MCF 10A (cell line): ENCODE measurements at places on chromosomes 2 and 18. TPM values are rescaled to one million over a fixed set of nuclear protein-coding genes. Genes with fewer than 3 reads are reported as not detected.

GRCh38 chr2:171788316-171788993 is 101.2 kb downstream of the DYNC1I2 start:
- peaks cover 76% of the 10 kb centered on the region for H3K36me3 ChIP-seq
- no peaks in the 10 kb centered on the region for H3K4me1 ChIP-seq
- no peaks in the 10 kb centered on the region for H3K27me3 ChIP-seq
- no peak overlapping the region for H3K27ac ChIP-seq

- H3K4me3 ChIP-seq = no peak overlapping the region
- no peak for DNase-seq
- no peaks in the 10 kb centered on the region for H3K27me3 ChIP-seq
- no peak overlapping the region for H3K27ac ChIP-seq
- peaks cover 77% of the 10 kb centered on the region for H3K36me3 ChIP-seq
Observed at GRCh38 chr2:47161475-47161874, 6.4 kb upstream of the STPG4 start.

DNA sequence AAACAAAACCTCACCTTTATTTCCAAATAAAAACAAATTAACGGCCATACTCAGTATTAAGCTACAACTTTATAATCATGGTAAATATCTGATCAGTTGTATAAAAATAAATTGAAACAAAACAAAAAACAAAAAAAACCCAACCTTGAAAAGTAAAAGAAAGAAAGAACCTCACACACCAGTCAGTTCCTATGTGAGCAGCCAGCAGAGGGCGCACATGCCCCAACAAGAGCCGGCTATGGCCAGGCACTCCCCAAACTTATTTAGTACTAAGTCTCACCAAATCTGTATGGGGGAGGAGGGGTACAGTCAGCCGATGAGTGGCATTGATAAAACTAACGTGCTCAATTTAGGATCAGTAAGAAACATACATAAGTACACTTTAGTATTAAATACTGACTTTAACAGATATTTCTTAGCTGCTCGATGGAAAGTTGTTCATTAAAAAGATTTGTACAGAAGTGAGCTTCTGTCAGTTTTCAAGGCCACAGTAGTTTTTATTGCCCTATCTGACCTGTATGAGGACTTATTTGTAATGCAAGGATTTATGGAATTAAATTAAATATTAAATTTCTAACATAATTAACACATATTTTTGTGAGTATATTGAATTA is 172.6 kb downstream of the TCF4 start:
- DNase-seq = peak; percentile 80
- no peak overlapping the region for H3K4me3 ChIP-seq
- no peaks in the 10 kb centered on the region for H3K36me3 ChIP-seq
- H3K27ac ChIP-seq = no peak overlapping the region
- H3K4me1 ChIP-seq = peaks cover 5% of the 10 kb centered on the region
- H3K27me3 ChIP-seq = no peaks in the 10 kb centered on the region

DNA sequence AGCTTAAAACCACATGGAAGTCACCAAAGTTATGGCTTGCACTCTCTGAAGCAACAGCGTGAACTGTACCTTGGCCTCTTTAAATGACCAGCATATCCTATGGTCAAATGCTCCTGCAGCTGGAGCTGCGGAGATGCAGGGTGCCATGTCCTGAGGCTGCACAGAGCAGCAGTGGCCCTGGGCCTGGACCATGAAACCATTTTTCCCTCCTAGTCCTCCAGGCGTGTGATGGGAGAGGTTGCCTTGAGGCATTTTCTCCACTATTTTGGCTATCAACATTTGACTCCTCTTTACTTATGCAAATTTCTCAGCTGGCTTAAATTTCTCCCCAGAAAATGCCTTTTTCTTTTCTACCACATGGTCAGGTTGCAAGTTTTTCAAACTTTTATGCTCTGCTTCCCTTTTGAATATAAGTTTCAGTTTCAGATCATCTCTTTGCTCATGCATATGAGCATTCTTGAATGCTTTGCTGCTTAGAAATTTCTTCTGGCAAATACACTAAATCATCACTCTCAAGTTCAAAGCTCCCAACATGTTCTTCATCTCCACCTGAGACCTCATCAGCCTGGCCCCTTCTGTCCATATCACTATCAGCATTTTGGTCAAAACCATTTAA is 82.9 kb upstream of the TMEFF2 start:
- peaks cover 6% of the 10 kb centered on the region for H3K36me3 ChIP-seq
- H3K4me3 ChIP-seq = no peak overlapping the region
- no peaks in the 10 kb centered on the region for H3K4me1 ChIP-seq
- no peak for DNase-seq
- no peak overlapping the region for H3K27ac ChIP-seq

DNA sequence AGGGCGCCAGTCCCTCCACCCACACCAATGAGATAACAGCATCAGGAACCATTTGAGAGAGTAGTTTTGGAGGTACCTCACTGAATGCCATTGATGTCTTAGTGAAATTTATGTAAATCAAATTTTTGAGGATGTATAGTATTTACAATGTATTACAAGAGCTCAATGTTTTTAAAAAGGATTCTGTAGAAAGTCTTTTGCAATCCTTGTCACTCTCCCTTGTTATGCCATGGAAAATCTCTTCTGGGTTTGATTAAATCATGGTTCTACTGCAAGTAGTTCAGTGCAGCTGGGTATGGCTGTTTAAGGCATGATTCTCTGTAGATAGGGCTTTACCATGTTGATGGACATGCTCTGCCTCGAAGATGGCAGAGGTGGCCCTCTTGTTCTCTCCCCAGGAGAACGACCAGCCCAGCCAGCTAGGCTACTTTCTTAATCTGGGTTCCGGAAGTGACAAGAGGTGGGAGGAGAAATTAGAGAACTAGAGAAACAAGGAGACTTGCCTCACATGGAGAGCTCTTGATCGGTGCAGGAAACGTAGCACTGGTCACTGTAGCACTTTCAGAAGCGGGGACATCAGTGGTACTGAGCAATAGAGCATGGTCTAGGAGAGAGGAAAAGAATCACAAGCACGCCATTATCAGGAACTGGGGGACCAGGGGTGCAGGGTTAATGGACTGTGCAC is 202.7 kb downstream of the CLIP4 start:
- no peak overlapping the region for H3K4me3 ChIP-seq
- no peak overlapping the region for H3K27ac ChIP-seq
- peaks cover 5% of the 10 kb centered on the region for H3K4me1 ChIP-seq
- no peaks in the 10 kb centered on the region for H3K36me3 ChIP-seq

DNA sequence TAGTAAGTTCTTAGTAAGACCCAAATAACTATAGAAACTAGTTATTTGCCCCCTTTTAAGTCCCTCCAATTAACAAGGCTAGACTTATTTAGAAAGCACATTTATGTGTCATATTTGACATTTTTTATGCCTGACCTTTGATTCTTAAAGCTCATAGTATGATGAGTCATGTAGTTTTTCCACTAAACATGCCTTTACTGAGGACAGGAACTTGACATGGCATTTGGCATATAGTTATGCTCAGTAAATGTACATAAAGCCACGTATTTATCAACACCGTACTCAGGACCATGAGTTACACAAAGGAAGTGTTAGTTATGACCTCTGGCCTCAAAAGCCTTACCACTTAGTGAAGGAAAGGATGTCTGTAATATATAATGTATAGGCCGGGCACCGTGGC is 78.9 kb downstream of the GNAL start:
- H3K27me3 ChIP-seq = peaks cover 14% of the 10 kb centered on the region
- H3K4me1 ChIP-seq = no peaks in the 10 kb centered on the region
- DNase-seq = peak; percentile 23
- no peaks in the 10 kb centered on the region for H3K36me3 ChIP-seq

DNA sequence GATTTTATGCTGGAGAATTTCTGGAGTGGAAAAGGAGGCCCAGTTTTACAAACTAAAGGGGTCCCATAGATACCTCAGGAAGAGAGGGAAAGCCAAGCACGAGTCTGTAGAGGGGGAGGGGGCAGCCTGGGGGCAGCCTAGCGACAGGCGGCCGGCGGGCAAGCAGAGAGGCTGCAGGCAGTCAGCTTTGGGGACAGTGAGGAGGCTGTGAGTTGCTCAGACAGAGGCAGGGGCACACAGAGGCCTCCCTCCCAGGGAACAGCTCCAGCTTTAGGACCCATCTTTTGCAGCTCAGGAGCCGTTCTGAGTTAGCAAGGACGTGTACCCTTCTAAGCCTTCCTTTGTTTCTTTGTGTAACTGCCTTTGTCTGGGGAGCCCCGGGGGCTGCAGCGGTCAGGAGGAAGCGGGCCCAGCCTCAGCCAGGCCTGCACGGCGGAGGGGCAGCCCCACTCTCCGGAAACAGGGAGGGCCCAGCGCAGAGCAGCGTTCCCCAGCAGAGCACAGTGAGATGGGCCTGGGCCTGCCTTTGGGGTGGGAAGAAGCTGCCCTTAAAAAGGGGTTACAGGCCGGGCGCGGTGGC is 41.1 kb upstream of the RALBP1 start:
- no peak overlapping the region for H3K4me3 ChIP-seq
- no peak for DNase-seq
- H3K27ac ChIP-seq = no peak overlapping the region

DNA sequence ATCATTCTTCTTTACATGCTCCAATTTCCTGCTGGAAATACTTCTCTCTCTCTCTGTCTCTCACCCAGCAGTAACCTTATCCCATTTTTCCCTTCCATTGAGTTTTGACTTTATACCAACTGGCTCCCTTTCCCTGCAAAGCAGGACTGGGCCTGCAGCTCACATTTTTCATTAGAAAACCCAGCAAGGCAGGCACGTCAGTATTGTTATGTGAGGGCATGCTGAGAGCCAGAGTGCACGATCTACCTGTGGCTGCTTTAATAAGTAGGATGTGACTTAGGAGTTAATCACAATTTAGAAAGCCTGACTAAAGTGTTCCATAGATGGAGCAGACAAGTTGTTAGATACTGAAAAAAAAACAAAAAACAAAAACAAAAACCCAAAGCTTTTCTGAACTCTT is 5.2 kb upstream of the NDUFV2 start:
- H3K27ac ChIP-seq = no peak overlapping the region
- H3K27me3 ChIP-seq = no peaks in the 10 kb centered on the region
- peaks cover 4% of the 10 kb centered on the region for H3K36me3 ChIP-seq
- no peak for DNase-seq

DNA sequence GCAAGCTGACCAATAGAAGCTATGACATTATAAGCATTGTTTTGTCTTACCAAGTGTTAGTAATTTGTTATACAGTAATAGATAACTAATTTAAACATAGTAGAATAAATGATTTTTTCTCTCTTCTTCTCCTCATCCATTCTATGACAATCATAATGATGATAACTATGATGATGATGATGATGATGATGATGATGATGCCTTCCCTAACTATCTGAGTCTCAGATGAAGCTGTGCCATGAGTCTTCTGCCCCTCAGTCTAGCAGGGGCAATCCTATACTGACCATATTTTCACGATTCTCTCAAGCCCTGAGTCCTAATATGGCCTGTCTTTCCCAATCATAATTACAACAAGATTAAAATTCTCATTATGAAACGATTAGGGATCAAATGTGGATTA is 1369.0 kb downstream of the LRP1B start:
- no peaks in the 10 kb centered on the region for H3K4me1 ChIP-seq
- DNase-seq = no peak
- peaks cover 50% of the 10 kb centered on the region for H3K27me3 ChIP-seq

GRCh38 chr2:105394951-105395611 is 3.8 kb downstream of the FHL2 start:
- H3K36me3 ChIP-seq = peaks cover 33% of the 10 kb centered on the region
- no peak for DNase-seq
- peak overlapping the region; percentile 91 for H3K27ac ChIP-seq
- peak overlapping the region; percentile 87 for H3K4me3 ChIP-seq
- no peaks in the 10 kb centered on the region for H3K27me3 ChIP-seq
- H3K4me1 ChIP-seq = peaks cover 49% of the 10 kb centered on the region

DNA sequence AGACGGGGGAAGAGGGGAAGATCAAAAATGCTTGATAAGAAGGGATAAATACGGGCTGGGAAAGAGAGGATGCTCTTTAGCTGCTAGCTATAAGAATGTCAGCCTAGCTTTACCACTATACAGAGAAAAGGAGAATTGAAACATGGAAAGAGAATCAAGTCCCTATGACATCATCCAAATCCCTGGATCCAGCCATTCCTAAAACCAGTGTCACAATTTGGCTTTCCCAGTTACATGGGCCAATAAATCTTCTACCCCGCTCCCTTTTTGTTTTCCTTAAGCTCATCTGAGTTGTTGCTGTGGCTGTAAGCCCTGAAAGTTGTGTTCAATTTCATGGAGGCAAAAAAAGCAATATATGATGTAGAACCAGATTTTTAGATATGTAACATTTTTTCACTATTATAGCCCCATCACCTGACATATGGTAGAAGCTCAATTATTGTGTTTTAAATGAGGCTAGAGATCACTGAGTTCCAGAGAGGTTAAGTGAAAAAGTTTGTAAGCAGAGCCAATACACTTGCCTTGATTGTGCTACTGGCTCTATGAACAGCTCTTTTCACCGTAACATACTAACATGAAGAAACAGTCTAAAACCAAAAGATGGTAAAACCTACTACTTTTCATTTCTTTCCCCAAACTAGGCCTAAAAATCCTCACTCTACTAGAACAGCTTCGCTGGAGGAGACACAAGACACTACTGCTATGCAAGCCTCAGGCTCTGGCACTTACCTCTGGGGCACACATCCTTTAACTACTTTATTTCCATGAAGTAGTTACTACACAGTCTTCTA is 4.3 kb downstream of the HNRNPLL start:
- peaks cover 5% of the 10 kb centered on the region for H3K36me3 ChIP-seq
- H3K4me1 ChIP-seq = peaks cover 36% of the 10 kb centered on the region
- H3K4me3 ChIP-seq = peak overlapping the region; percentile 82
- DNase-seq = no peak
- no peaks in the 10 kb centered on the region for H3K27me3 ChIP-seq

DNA sequence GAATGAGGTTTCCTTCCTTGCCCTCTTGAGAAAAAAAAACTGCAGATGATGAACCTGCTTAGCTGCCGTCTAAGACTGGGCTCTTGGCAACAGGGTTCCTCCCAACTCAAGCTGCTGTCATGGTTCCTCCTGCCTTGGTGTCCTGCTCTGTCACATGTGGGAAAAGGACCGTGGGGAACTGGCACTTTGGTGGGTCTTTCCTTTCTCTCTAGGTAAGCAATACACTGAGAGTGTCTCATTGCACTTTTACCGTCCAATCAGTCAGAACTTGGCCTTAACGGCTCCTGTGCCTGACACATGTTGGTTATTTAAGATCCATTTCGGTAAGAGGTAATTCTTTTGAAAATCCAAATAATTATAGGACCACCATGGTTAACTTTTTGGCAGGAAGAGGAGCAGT is 60.8 kb upstream of the RNF152 start:
- no peaks in the 10 kb centered on the region for H3K27me3 ChIP-seq
- H3K27ac ChIP-seq = peak overlapping the region; percentile 90
- H3K4me3 ChIP-seq = no peak overlapping the region
- H3K4me1 ChIP-seq = peaks cover 35% of the 10 kb centered on the region
- no peak for DNase-seq
- peaks cover 6% of the 10 kb centered on the region for H3K36me3 ChIP-seq

GRCh38 chr2:142100970-142101369 is 29.8 kb downstream of the LRP1B start:
- peak; percentile 6 for DNase-seq
- H3K27ac ChIP-seq = no peak overlapping the region
- H3K4me3 ChIP-seq = no peak overlapping the region
- no peaks in the 10 kb centered on the region for H3K4me1 ChIP-seq
- H3K27me3 ChIP-seq = peaks cover 88% of the 10 kb centered on the region

GRCh38 chr2:231128541-231128940 is 3.7 kb upstream of the HTR2B start:
- H3K4me3 ChIP-seq = no peak overlapping the region
- H3K4me1 ChIP-seq = peaks cover 13% of the 10 kb centered on the region
- no peaks in the 10 kb centered on the region for H3K27me3 ChIP-seq
- H3K36me3 ChIP-seq = peaks cover 6% of the 10 kb centered on the region
- no peak for DNase-seq

- H3K27me3 ChIP-seq = no peaks in the 10 kb centered on the region
- peak overlapping the region; percentile 83 for H3K27ac ChIP-seq
- H3K36me3 ChIP-seq = peaks cover 61% of the 10 kb centered on the region
- H3K4me3 ChIP-seq = peak overlapping the region; percentile 42
- DNase-seq = peak; percentile 94
- H3K4me1 ChIP-seq = peaks cover 34% of the 10 kb centered on the region
Observed at GRCh38 chr2:96260387-96261260, 5.2 kb downstream of the TMEM127 start.

The RTP5 gene
- total RNA-seq = not detected in 2 replicates

The SP9 gene
- total RNA-seq = not detected in 2 replicates

The SIX2 gene
- total RNA-seq = 0.96 and 1.2 TPM in 2 replicates
